ENCODE measurements at places on chromosomes 5 and 9. TPM values are rescaled to one million over a fixed set of nuclear protein-coding genes. Genes with fewer than 3 reads are reported as not detected.
A peak's percentile ranks its signal among the peaks of the same experiment; 100 is the strongest.

- no peak for DNase-seq
Measured at GRCh38 chr9:90960941-90961340, 159.3 kb downstream of the SYK start.

KLHL3 gene
- total RNA-seq, result 8.3 TPM

- DNase-seq, result no peak
Measured at GRCh38 chr9:89715318-89715858, 110.6 kb downstream of the GADD45G start.

TTC39B gene
- total RNA-seq, result 46.7 TPM

- DNase-seq, result peak; percentile 72
Measured at GRCh38 chr5:61306531-61307131, 25.4 kb upstream of the ZSWIM6 start.

AGXT2 gene
- total RNA-seq, result not detected

- no peak for DNase-seq
Measured at GRCh38 chr5:177392765-177393164, 7.7 kb downstream of the PFN3 start.

CDH18 gene
- not detected for total RNA-seq

BTNL9 gene
- 0.55 TPM for total RNA-seq

STPG3 gene
- 0.63 TPM for total RNA-seq

DNA sequence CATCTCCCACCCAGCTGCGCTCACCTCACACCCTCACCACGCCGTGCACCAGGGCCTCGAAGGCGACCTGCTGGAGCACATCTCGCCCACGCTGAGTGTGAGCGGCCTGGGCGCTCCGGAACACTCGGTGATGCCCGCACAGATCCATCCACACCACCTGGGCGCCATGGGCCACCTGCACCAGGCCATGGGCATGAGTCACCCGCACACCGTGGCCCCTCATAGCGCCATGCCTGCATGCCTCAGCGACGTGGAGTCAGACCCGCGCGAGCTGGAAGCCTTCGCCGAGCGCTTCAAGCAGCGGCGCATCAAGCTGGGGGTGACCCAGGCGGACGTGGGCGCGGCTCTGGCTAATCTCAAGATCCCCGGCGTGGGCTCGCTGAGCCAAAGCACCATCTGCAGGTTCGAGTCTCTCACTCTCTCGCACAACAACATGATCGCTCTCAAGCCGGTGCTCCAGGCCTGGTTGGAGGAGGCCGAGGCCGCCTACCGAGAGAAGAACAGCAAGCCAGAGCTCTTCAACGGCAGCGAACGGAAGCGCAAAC lies 1.1 kb downstream of the POU4F3 start:
- DNase-seq, result no peak

- DNase-seq, result no peak
Measured at GRCh38 chr5:133029416-133029815, 3.1 kb upstream of the ZCCHC10 start.

- no peak for DNase-seq
Measured at GRCh38 chr9:5460157-5460556, 9.8 kb downstream of the CD274 start.

DNA sequence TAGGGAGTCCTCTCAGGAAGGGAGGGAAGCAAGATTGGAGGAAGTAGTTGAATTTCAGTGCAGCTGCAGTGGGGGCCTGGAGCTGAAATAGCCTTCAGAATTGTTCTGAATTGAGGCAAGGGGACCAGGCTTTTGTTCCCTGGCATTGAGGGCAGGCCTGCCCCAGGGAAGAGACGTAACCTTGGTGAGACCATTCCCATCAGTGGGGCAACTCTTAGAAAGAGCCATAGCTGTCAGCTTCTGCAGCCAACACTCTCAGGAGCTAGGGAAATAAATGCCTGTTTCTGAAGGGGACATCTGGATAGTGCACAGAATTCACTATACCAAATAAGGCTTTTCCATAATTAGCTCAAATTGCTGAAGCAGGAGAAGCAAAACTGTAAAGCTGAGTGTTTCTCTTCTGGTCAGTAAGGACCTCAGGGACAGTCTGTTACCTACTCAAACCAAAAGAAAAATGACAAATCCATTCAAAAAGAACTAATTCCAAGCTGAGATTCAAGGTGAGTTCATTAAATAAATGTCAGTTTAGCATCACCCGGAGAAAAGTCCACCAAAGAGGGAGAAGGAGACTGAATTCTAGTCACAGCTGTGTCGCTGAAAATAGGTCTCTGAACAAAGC lies 44.0 kb downstream of the LYRM7 start:
- no peak for DNase-seq

PCDHB3 gene
- total RNA-seq, result not detected

DNA sequence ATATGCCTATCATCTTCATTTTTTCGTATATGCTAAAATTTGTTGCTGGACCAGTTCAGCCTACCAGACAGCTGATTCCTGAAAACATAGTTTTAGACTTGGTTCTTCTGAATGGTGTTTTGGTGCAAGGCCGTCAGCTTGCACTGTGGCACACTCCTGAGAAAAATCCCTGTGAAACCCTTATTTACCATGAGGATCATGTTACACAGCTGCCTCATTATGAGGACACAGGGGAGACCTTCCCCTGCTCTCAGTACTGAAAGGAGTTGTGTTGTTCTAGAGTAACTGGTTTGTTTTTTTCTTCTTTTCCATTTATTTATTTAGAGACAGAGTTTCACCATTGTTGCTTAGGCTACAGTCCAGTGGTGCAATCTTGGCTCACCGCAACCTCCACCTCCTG lies 37.6 kb downstream of the MAST4 start:
- no peak for DNase-seq

DNA sequence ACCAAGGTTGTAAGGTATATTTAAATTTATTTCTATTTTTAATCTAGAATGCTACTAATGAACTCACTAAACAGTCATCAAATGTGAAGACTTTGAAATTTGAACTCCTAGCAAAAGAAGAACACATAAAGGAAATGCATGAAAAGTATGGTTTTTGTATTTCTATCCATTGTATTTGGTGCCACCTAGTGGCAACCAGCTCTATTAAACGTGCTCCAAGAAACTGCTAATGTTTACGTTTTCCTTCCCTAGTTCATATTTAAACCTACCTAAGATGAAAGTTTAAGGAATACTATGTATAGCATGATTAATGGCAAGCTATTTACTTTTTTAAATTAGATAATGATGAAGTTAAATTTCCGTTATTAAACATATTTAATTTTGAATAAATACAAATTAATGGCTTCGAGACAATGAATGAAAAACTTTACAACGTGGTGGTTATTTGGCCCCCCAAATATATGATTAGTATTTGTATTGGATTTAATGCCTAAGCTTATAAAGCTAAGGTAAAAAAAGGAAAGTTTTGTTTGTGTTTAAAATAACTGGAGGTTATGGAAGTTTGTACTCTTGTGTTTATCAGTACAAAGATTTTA lies 115.9 kb upstream of the SH3GL2 start:
- DNase-seq, result peak; percentile 20

DNA sequence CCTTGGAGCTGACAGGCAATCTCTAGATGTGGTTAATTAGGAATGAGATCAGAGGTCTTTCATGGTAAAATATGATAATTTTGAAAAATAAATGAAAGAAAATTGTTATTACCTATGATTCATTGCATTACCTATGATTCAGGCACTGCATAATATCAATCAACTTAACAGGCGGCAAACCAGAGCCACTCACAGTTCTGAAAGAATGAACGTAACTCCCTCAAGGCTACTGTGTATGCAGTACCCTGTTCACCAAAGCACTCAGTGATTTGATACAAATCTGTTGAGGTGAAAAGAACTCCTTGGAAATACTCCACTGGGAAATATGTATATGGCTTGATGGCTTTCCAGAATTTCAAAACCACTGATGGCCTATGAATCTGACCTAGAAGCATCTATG lies 398.9 kb downstream of the ACTL7B start:
- no peak for DNase-seq

ZNF300 gene
- 0.79 TPM for total RNA-seq

GRCh38 chr5:74367934-74368333 lies 272.6 kb downstream of the ENC1 start:
- no peak for DNase-seq

GRCh38 chr5:56668996-56669395 lies 146.4 kb upstream of the MAP3K1 start:
- no peak for DNase-seq

DNA sequence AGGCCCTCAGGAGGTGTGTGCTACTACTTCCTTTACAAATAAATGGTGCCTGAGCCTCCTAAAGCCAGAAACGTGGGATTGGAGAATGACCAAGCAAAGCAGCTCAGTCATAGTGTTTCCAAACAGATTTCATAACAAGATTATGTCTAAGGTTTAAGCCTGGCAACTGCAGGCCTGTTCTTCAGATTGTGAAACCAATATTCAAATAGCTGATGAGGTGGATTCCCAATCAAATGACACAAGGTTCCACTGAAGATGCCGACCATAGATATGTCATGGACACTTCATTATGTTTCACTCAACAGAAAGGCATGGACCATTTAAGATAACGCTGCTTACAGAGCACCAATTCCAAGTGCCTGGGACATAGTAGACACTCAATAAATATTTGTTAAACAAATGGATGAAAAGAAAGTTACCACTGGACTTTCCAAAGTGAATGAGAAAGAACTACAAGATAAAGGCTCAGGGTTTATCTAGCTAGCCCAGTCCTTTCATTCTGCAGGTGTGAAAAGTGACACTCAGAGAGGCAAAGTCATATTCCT lies 189.5 kb downstream of the ACTL7B start:
- no peak for DNase-seq

GRCh38 chr5:125199373-125199772 lies 452.9 kb upstream of the ZNF608 start:
- DNase-seq, result no peak

TMC1 gene
- total RNA-seq, result 0.43 TPM

DNA sequence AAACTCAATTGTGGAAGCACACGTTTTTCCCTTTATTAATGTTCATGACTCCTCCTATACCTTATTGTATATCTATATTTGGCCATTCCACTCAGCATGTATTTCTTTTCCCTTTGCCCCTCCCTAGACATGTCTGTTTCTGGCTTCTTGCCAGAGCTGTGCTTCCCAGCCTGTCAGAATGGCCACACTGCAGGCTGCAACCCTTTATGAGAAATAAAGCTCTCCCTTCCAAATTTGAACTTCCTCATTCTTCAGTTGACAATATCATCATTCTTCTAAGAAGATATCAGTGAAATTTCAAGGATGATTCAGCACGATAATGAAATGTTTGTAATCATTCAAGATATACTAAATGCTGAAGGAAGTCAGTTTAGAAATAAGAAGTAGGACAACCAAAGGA lies 107.6 kb upstream of the PRSS3 start:
- DNase-seq, result no peak

DNA sequence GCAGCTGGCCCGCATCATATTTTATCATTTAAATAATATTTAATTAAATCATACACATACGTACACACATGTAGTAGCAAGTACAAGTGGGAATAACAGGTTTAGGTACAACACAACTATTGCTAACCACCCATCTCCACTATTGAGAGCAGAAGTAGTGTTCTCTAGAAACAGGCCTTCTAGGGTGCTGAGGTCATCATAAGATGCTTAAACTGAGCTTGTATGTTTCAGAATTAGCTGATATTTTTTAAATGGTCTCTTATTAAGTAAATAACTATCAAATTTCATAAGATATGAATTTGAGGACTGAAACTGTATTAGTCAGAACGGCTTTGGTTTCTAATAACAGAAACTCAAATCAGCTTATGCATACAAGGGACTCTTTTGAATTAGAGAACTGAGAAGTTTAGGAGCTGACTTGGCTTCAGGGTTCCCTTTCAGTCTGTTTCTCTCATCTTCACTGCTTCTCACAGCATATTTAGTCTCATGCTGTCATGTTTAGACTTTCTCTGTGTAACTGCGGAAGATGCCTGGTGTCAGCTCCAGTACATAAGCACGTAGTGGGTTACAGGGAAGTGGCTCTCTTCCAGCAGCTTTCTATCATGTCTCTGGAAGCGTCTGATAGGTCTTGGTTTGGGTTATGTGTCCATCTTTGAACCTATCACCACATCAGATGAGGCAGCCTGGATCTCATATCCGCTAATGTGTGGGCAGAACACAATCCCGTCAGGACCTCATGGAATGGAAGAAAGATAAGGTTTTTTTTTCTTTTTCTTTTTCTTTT lies 25.0 kb upstream of the OCLN start:
- DNase-seq, result no peak

INSL4 gene
- total RNA-seq, result not detected

DNA sequence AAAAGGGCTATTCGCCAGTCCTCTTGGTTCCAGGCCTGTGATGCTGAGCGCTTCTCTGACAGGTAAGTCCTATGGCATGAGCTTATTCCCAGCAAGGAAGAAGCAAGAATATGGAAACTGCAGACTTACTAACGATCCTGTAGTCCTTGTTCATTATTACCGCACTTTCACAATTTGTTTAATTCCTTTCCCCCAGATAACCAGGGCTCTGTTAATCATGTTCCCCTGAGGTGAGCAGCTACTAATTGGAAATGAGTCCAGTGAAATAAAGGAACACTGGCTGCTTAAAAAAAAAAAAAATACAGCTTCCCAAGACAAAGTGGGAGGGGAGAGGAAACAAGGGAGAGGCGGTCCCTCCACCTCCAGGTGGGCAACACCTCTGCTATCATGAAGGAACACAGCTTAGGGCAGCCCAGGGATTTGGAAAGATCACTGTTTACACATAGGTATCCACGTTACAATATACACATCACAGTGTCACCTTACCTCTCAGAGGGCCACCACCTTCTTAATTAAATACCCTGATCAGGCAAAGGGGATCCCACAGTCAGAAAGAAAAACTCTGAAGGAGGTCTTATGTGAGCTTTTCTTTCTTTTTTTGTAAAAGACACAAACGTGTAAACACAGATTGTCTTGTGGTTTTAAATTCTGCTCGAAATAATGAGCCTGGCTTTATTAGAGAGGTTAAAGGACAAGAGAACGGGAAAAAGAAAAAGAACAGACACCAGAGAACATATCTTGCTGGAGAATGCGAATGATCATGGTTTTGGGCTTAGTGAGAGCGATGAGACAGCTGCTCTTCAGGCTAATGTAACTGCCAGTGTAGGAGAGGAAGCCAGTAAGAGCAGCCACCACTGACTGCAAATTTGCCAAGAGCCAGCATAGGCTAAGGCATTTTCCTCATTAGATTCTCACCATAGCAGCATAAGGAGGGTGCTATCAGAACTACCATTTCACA lies 258.6 kb downstream of the CRB2 start:
- no peak for DNase-seq

DNA sequence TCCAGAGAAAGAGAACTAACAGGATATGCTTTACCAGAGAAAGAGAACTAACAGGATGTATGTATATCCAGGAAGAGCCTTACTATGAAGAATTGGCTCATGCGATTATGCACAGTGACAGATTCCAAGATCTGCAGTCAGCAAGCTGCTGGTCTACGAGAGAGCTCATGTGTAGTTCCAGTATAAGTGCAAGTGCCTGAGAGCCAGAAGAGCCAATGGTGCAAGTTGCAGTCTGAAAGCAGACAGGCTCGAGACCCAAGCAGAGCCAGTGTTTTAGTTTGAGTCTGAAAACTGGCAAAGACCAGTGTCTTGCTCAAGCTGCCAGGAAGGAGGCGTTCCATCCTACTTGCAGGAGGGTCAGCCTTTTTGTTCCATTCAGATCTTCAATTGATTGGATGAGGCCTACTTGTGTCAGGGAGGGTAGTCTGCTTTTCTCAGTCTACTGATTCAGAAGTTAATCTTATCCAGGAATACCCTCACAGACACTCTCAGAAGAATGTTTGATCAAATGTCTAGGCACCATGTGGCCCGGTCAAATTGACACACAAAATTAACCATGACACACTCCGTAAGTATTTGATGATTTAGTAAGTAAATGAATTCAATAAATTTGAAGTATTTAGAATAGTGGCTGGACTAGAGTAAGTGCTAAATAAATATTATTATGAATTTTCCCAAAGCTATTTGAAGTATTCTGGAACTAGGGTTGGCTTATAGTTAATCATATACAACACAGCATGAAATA lies 372.1 kb upstream of the SGCD start:
- DNase-seq, result no peak
